Stimulated activated CD8-positive, alpha-beta memory T cell treated with anti-CD3 and anti-CD28 coated beads, Interleukin-12 subunit alpha, Interleukin-12 subunit beta, amount 100 ng/mL, for 4 hours (primary cell): ENCODE measurements at places on chromosomes 6 and 20.
A peak's percentile ranks its signal among the peaks of the same experiment; 100 is the strongest.

DNA sequence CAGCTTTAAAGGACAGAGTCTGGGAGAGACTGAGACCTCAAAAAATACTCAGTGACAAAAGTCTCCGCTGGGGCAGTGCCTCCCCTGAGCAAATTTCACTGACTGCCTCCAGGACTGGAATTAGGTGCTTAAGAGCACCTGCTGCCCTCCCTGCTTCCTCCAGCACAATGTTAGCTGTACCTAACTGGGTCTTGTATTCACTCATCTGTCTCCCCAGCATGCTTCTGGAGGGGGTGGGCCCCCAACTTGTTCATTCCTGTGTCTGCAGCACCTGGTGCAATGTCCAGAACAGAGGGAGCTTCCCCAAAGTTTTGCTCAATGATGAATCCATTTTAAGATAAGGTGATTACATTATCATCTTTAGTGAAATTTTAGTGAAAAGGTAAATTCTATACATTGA, 650.7 kb downstream of the KIF16B start:
- no peak for DNase-seq

DNA sequence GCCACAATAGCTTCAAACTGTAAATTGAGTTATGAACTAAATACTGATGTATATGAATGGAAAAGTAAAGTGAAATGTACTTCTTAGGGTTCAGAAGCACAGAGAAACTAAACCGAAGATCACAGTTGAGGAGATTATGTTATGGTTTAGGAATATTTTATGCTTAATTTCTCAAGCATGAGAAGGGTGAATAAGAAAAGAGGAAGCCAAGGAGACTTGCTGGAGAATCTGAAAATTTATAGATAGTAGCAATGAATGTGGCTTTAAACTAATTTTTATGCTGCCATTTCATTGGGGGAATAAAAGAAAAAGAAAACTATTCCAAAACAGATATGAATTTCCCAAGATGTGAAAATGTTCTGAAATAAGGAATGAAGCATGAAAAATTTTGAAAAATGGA, 5.6 kb downstream of the ANKS1A start:
- DNase-seq, result no peak

- DNase-seq, result no peak
These were observed 32.7 kb upstream of the SNAP25 start for GRCh38 chr20:10185741-10186558.

DNA sequence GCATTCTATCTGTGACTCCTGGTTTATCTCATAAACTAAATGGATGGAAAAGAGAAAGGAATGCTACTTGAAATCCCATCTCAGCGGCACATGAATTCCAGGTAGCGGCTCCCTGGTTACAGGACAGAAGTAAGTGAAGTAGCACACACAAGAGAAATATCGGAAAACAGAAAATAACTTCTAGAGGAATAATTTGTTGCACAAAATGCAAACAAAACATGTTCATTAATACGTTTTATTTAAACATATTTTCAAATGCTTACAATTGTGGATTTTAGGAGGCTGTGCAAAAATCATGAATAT, 26.5 kb upstream of the RPS6KA2 start:
- no peak for DNase-seq

DNA sequence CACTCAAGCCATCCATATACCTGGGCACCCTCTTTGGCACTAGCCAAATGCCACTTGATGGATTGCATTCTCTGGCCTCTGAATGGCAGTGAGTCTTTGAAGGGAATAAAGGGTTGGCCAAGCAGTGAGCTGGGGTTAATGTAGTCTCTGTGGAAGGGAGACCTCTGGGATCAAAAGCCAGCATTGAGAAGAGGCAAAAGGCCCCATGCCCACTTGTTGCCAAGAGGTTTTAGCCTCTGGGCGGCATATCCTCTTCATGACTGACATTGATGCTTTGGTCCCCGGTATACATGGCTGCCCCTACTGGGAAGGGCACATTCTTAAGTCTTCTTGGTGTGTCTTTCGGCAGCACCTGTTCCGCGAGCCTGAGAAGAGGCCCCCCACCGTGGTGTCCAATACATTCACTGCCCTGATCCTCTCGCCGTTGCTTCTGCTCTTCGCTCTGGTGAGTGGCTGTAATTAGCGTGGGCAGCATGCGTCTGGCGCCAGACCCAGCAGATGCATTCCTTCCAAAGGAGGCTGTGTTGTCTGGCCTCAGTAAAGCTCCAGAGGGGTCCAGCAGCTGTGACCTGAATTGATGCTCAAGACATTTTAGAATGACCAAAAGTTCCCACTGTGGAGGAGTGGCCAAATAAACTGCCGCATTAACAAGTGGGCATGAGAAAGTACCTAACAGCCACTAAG, 29.5 kb downstream of the GHRH start:
- DNase-seq, result no peak

DNA sequence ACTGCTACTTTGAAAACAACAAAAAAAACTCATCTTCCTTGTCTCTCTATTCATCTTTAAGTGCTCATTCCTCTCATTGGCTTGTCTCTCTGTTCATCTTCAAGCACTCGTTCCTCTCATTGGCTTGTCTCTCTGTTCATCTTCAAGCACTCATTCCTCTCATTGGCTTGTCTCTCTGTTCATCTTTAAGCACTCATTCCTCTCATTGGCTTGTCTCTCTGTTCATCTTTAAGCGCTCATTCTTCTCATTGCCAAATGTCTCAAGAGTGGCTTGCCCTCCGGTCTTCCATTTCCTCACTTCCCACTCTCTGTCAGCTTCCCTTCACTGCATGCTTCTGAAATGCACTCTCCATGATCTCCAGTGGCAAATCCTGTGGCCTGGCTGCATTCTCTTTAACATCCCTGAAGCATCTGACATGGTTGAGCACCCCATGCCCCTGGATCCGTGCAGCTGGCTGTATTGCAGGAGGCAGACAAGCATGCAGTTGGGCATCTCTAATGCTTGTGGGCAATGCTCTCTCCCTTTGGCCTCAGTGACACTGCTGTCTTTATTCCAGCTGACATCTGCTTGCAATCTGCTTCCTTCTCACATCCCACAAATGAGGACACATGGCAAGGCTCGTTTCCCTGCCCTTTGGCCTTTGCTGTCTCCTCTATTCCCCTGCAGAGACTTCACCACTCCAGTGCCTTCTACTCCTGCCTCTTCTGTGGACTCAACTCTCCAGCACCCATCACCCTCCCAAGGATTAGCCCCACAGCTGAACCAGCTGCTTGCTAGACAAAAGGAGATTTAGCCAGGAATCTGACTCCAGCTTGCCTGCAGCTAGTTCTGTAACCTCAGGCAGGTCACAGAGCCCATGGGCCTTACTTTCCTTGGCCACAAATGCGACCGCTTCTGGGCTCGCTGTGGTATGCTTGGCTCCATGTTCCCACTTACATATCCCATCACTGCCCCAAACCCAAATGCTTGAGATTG, 143.2 kb upstream of the SNX9 start:
- DNase-seq, result no peak

- DNase-seq, result no peak
These were observed 3.2 kb downstream of the CEP162 start for GRCh38 chr6:84224251-84224650.

- DNase-seq, result no peak
These were observed 105.5 kb downstream of the DLL1 start for GRCh38 chr6:170185175-170185978.

- DNase-seq, result no peak
These were observed 234.5 kb upstream of the ZNF217 start for GRCh38 chr20:53828088-53828681.

GRCh38 chr6:23414051-23414445, 712.0 kb upstream of the NRSN1 start:
- no peak for DNase-seq

- DNase-seq, result no peak
These were observed 68.5 kb downstream of the TMEM200A start for GRCh38 chr6:130434174-130434873.

DNA sequence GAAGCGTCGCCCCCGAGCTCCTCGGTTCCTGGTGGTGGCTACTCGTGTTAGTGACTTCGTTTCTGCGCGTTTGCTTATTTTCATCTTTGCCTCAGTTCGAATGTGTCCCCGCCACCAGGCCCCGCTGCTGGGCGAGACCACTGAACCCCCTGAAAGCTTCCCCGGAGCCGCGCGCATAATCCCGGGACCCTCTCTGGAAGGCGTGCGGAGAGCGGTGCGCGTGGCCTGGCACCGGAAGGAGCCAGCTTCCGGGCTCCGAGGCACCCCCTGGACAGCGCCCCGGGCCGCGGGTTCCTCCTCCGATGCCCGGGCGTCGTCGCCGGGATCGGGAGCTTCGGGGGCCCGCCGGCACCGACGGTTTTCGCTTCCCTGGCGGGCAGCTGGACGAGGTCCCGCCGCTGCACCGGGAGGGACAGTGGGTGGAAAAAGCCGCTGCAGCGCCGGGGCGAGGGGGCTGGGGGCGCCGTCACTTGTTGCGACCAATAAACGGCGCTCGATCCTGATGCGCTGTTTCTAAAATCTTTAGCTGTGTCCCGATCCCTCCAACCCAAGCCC, 643 bp upstream of the SLC35D3 start:
- no peak for DNase-seq

GRCh38 chr20:57398231-57398821, 7.1 kb downstream of the RBM38 start:
- DNase-seq, result peak; percentile 90

GRCh38 chr6:165858586-165858985, 195.5 kb upstream of the PDE10A start:
- no peak for DNase-seq

GRCh38 chr6:52286798-52287432, 2.4 kb upstream of the MCM3 start:
- DNase-seq, result peak; percentile 20

DNA sequence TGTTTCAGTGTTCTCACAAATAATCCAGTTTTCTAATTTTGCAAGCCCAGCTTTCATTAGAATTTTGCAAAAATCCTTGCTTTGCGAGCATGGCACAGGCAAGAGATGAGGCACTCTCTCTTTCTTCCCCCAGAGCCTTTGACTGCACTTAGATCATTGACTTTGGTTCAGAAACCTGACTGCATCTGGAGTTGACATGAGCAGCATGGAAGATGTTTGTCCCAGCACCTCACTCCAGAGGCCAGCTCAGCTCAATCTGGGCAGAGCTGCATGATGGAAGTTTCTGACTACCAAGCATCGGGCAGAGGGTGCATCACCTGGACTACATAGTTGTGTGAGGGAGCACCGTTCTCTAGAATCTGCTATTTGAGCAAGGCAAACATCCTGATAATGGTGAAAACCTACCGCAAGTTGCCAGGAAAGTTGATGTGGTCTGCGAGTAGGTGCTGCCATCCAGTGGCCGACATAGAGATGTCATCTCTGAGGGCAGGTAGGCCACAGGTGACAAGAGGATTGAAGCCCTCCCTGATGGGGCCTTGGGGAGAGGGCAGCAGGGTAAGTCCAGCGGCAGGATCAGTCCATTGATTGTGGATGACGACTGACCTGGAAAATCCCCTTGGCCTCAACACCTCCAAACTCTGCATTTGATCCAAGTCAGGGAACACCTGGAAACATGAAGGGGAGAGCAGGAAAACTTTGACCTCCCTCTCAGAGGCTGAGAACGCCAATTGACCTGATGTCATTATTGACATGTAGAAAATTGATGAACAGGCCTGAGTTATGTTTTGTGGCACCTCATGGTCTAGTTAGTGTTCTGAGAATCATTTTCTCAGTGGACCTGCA, 3.8 kb upstream of the LPA start:
- no peak for DNase-seq

GRCh38 chr6:121951123-121951522, 448.3 kb upstream of the HSF2 start:
- no peak for DNase-seq
